Mucosa of gallbladder (tissue), 1 donor: ENCODE measurements at places on chromosomes 1 and 21. TPM values are rescaled to one million over a fixed set of nuclear protein-coding genes. Genes with fewer than 3 reads are reported as not detected.
A peak's percentile ranks its signal among the peaks of the same experiment; 100 is the strongest.

CAPN8 gene
- total RNA-seq, result 35.6 TPM

DNA sequence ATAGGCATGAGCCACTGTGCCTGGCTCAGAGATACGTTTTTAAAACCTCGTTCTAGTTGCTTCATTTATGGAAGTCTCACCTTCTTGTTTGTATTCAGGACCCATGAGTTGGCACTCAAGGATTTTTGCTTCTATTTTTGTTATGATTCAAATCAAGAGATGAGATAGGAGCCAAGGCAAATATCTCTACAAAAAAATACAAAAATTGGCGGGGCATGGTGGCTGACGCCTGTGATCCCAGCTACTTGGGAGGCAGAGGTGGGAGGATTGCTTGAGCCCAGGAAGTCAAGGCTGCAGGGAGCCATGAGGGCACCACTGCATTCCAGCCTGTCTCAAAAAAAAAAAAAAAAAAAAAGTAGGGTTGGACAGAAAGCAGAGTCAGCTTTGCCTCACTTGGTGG is 36.8 kb upstream of the ERRFI1 start:
- DNase-seq, result no peak

SELE gene
- 0.95 TPM for total RNA-seq

LCE3E gene
- not detected for total RNA-seq

- peak; percentile 48 for DNase-seq
Observed at GRCh38 chr1:42177541-42177981, 13.0 kb upstream of the GUCA2A start.

GRCh38 chr1:14958249-14959058 is 195.1 kb upstream of the TMEM51 start:
- DNase-seq, result no peak

DNA sequence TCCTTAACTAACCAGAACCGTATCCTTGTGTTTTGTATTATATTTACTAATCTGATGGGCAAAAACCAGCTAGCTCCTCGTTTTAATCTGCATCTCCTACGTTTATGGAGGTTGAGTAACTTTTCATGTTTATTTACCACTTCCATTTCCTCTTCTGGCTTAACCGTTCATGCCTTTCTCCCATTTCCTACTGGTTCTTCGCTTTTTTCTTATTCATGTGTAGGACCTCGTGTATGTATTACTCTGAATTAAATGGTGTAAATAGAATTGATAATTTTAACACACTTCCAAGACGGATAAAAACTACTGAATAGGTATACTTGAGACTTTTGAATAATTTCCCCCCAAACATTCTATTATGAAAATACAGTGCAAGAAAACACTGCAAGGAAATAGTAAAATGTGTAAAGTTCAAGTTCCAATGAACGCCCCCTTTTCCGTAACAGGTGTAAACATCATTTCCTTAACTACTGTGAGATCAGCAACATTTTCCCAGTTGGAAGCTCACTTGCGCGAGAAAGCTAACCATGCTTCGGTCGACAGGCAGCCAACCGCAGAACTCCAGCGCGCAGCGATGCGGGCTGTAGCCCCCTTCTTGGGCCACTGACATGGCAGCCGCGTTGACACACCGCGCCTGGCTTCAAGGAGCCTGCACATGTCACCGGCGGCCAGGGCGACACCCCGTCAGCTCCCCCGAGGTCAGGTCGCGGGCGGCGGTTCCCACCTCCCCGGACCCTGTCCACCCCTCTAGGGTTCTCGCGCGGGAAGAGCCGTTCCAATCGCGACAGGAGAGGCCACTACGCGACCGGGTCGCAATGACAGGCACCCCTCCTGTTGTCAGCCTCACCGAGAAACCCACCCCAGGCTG is 816 bp downstream of the EDEM3 start:
- DNase-seq, result peak; percentile 14

TMEM50A gene
- total RNA-seq, result 124 TPM

DNA sequence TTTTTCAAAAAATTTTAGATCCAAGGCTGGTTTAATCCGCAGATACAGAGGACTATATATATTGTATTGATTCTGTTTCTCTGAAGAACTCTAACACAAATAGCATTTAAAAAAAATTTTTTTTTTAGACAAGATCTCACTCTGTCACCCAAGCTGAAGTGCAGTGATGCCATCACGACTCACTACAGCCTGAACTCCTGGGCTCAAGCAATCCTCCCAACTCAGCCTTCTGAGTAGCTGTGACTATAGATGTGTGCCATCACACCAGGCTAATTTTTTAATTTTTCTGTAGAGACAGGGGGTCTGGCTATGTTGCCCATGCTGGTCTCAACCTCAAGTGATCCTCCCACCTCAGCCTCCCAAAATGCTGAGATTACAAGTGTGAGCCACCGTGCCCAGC is 3.0 kb downstream of the ANKRD45 start:
- DNase-seq, result no peak

FMO5 gene
- 52.9 TPM for total RNA-seq

GRCh38 chr1:98874828-98875227 is 129.8 kb downstream of the PLPPR5 start:
- DNase-seq, result no peak

DNA sequence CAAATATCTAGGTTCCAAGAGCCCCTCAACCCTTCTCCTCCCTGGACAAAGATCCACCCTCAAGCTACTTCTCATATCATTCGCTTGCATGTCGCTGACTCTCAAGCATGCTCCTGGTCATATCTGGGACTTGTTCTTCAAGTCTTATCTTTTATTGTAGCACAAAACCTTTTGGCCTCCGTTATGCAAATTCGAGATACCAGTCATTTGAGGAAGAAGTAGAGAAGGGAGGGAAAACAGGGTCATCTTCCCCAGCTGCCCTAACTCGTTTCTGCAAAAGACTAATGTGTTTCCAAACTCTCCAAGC is 63.8 kb upstream of the ETS2 start:
- DNase-seq, result no peak

- DNase-seq, result no peak
Observed at GRCh38 chr1:155974208-155975115, 3.9 kb downstream of the ARHGEF2 start.

GRCh38 chr1:51756290-51756689 is 122.2 kb downstream of the NRDC start:
- DNase-seq, result no peak

DNA sequence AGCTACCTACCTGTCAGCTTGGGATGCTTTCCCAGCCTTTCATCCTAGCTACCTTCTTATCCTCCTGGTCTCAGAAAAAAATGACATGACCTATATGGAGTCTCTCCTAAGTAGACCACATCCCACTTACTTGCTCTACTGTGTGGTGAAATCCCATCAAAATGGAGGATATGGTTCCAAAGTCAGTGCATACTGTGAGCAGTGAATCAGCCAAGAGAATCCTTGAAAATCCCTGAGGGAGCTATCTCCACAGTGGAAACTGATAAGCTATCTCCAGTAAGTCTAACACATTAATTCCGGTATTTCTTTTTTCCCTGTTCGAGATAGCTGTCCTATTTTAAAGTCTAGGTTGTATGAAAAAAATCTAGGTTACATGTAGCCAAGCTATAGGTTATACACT is 189.7 kb downstream of the FGGY start:
- no peak for DNase-seq

- DNase-seq, result no peak
Observed at GRCh38 chr1:118618618-118619340, 369.4 kb downstream of the TBX15 start.

- no peak for DNase-seq
Observed at GRCh38 chr1:205356440-205357139, at the start of gene KLHDC8A. KLHDC8A (minus strand) TSS chr1:205356922; CDS start chr1:205343604, 13,318 bp downstream.

DNA sequence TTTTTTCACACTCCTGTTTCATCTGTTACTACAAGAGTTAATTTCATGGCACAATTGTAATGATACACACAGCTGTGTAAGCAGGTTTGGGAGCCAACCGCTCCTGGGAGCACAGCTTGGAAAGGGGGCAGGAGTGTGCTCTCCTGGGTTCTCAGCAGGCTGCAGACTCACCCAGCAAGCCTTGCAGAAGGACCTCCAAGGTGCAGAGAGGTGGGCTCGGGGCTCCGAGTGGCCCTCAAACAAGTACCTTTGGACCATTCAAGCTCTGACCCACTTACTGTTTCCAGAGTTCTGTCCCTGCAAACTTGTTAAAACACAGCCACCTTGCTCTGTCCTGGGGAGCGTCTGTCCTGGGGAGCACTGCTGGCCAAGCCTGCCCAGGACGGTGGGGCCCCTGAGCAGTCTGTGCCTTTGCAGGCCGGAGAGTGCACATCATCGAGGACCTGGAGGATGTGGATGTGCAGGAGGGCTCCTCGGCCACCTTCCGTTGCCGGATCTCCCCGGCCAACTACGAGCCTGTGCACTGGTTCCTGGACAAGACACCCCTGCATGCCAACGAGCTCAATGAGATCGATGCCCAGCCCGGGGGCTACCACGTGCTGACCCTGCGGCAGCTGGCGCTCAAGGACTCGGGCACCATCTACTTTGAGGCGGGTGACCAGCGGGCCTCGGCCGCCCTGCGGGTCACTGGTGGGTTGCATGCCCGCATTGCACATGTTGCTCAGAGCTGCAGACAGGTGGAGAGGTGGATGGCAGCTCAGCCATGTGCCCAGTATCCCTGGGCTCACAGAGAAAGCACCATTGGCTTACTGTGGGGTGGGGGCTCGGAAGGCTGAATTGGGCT is 78.0 kb downstream of the OBSCN start:
- no peak for DNase-seq

GRCh38 chr1:173431304-173432045 is 45.7 kb upstream of the PRDX6 start:
- DNase-seq, result peak; percentile 92

GRCh38 chr1:40532062-40532389 is 589 bp downstream of the ZNF684 start:
- DNase-seq, result no peak
